ENCODE measurements at places on chromosomes 11 and 22. TPM values are rescaled to one million over a fixed set of nuclear protein-coding genes. Genes with fewer than 3 reads are reported as not detected.
A peak's percentile ranks its signal among the peaks of the same experiment; 100 is the strongest.

The SCUBE2 gene
- not detected for total RNA-seq

The LDLRAD3 gene
- 0.46 TPM for total RNA-seq

- H3K27me3 ChIP-seq = peaks cover 25% of the 10 kb centered on the region
- no peak for DNase-seq
- no peak overlapping the region for H3K4me3 ChIP-seq
- no peaks in the 10 kb centered on the region for H3K4me1 ChIP-seq
- H3K36me3 ChIP-seq = no peaks in the 10 kb centered on the region
- H3K27ac ChIP-seq = no peak overlapping the region
These were observed 104.9 kb downstream of the MTNR1B start for GRCh38 chr11:93074352-93074751.

The SCGB1C1 gene
- total RNA-seq = not detected

DNA sequence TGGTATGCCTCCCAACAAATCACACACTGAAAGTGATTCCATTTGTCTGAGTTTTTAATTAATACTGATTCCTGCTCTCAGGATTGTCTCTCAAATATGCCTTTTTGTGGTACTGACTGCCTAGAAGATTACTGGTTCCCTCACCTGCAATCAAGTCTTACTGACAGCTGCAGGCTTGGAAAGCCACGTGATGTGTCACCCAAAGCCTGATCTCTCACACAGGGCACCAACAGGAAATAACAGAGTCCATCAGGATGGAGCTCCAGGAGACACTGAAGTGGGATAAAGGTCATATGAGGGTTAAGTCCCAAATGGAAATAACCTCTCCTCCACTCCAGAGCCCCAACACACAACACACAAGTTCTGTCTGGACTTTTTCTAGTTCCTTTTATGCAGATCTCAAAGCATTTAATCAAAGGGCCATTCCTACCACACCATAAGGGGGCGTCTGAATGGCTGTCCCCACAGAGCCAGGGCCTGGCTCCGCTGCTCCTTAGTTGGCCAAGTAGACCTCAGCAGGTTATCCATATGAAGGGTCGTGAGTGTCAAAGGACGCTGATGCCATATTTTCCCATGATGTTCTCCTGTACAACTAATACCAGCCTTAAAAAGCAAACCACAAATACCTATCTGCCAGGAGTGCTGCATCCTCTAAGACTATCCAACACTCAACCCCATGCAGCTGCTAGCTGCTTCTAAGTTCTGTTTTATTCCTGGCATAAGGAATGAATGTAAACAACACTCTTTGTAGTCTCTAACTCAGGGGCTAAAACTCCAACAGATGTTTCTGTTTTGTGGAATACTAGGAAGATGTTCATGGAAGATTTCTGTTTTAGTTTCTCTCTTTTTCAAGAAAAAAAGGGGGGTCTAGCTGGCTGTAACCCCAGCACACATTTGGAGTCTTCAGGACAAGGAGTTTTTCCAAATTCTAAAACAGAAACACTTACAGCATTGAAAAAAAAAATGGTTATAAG, 13.0 kb downstream of the SCUBE2 start:
- no peaks in the 10 kb centered on the region for H3K36me3 ChIP-seq
- H3K27ac ChIP-seq = no peak overlapping the region
- H3K4me3 ChIP-seq = no peak overlapping the region
- peaks cover 14% of the 10 kb centered on the region for H3K27me3 ChIP-seq
- DNase-seq = no peak

The C11orf54 gene
- total RNA-seq = 13.8 TPM

DNA sequence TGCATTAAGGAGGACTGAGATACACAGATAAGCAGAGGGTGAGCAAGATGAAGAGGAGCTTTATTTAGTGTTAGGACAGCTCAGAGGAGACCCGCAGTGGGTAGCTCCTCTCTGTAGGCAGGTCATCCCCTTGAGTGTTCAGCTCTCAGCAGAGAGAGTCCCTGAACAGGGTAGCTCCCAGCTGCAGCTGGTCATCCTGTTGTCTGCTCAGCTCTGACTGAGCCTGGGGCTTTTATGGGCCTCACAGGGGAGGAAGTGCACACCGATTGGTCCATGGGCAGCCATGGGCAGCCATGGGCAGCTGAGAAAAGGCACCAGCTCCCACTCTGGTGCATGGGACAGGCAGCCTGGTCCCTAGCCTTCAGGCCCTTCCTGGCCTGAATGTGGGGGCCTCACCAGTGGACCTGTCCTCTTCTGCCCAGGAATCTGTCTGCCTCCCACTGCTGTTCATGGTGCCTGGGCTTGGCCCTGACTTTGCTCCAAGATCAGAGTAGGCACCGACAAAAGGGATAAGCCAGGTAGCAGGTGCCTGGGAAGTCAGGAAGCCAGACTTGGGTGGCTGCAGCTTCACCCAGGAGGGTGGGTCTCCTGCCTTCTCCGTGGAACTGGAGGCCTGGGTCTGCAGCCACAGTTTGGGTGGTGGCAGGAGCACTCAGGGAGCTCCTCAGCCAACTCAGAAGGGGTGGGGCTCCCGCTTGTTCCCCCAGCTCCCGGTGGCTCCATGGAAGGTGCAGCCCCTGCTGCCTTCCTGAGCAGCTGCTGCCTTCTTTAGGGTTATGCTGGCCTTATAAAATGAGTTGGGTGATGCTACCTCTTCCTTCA, 54.7 kb downstream of the MYEOV start:
- H3K27me3 ChIP-seq = no peaks in the 10 kb centered on the region
- H3K27ac ChIP-seq = no peak overlapping the region
- peaks cover 13% of the 10 kb centered on the region for H3K4me1 ChIP-seq
- H3K36me3 ChIP-seq = no peaks in the 10 kb centered on the region

DNA sequence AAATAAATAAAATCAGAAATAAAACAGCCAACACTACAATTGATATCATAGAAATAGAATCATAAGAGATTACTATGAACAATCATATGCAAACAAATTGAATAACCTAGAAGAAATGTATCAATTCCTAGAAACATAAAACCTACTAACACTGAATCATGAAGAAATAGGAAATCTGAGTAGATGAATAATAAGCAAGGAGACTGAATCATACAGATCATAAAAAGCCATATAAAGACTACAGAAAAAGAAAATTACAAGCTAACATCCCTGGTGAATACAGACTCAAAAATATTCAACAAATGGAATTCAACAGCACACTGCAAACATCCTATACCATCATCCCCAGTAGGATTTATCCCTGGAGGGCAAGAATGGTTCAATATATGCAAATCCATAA, 135.6 kb downstream of the SBF2 start:
- peaks cover 6% of the 10 kb centered on the region for H3K4me1 ChIP-seq
- no peak overlapping the region for H3K27ac ChIP-seq
- H3K4me3 ChIP-seq = no peak overlapping the region
- H3K36me3 ChIP-seq = no peaks in the 10 kb centered on the region
- DNase-seq = no peak

DNA sequence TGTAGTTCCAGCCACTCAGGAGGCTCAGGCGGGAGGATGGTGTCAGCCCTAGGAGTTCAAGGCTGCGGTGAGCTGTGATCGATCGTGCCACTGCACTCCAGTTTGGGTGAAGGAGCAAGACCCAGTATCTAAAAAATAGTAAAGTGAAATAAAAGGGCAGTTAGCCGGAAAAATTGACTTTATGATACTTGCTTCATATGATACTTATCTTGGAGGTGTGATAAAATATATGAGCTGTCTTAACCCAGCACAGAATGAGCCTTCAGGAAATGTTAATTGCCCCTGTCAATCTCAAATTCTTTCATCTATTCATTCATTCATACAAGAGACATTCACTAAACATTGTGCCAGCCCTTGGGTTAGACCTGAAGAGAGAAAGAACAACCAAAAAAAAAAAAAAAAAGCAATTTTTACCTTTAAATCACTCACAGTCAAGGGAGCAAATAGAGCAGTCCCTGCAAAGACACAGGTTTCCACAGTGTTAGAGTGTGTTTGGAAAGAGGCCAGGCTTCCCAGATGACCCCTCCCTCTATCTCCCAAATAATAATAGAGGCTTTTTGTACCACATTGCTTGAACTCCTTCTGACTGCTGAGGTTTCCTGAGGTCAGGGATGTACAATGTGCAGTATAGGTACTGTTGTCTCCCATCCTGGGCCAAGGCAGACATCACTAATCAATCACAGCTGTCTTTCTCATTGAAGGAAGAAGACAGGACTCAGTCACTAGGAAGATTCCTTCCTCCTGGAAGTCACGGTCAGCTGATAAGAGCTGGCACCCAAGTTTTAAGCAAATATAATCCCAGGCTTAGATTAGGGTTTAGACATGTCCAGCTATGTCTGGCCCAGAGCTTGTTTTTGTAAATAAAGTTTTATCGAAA, 454.6 kb downstream of the MIAT start:
- H3K4me1 ChIP-seq = no peaks in the 10 kb centered on the region
- DNase-seq = no peak
- H3K4me3 ChIP-seq = no peak overlapping the region
- no peak overlapping the region for H3K27ac ChIP-seq
- H3K36me3 ChIP-seq = no peaks in the 10 kb centered on the region
- peaks cover 16% of the 10 kb centered on the region for H3K27me3 ChIP-seq

The SLC6A5 gene
- not detected for total RNA-seq

The CEP126 gene
- total RNA-seq = 2.0 TPM

DNA sequence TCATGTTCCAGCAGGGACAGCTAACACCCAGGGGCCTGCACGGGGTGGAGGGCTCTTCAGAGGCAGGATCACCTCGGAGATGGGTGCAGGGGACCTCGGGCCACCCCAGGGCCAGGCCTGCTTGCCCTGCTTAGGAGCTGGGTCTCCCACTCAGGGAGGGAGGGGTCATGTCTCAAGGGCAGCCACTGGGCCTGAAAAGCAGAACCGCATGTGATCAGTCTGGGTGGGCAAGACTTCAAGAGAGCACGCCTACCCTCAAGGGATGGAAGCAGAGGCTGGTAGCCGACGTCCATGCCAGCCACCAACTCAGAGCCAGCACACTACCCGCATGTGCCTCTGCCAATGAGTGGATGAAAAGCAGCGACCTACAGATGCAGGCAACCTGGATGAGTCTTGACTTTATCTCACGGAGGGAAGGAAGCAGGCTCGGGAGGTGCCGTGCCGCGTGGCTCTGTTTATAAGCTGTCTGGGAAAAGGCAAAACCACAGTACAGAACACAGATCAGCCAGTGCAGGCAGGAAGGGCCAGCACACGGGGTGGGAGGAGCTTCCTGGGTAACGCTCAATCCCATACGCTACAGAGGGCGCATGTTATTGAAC, 16.0 kb downstream of the TBX1 start:
- H3K27ac ChIP-seq = no peak overlapping the region
- H3K4me1 ChIP-seq = peaks cover 8% of the 10 kb centered on the region
- H3K36me3 ChIP-seq = no peaks in the 10 kb centered on the region
- H3K4me3 ChIP-seq = no peak overlapping the region

GRCh38 chr11:70146895-70147520, 56.1 kb upstream of the FADD start:
- H3K27me3 ChIP-seq = peaks cover 28% of the 10 kb centered on the region
- H3K27ac ChIP-seq = no peak overlapping the region
- H3K36me3 ChIP-seq = no peaks in the 10 kb centered on the region
- H3K4me1 ChIP-seq = peaks cover under 1% of the 10 kb centered on the region

GRCh38 chr11:1922481-1923081, 3.1 kb downstream of the TNNT3 start:
- H3K36me3 ChIP-seq = no peaks in the 10 kb centered on the region
- H3K4me3 ChIP-seq = no peak overlapping the region
- peaks cover 4% of the 10 kb centered on the region for H3K27me3 ChIP-seq
- H3K27ac ChIP-seq = no peak overlapping the region

The PTPRJ gene
- total RNA-seq = 21.3 TPM

The SYNGR1 gene
- 0.89 TPM for total RNA-seq

DNA sequence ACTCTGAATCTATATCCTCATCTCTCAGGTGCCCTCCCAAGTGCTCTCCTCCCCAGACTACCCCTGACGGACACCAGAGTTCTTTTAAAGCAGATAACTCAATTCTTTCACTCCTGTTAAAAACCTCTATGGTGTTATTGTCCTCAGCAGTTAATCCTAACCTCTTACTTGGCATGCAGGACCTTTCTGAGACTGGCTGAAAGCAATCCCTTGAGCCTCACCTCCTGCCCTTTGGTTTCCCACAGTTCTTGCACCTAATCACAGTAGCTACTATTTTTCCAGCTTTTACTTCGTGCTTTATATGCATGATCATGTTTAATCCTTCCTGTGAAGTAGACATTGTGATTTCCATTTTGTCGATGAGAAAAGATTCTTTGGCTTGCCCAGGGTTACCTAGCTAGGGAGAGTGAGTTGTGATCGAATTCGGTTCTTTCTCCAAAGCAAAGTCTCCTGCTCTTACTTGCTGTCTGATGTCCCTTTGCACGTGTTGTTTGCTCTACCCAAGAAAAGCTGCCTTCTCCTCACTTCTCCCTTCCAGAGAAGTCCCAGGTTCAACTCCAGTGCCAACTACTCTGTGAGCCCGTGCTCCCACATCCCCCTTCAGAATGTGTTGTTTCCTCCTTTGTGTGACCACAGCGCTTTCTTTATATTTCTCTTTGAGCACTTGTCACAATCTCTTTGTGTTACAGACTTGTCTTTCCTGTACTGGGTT, 2.1 kb downstream of the UBE2L3 start:
- peaks cover 27% of the 10 kb centered on the region for H3K36me3 ChIP-seq
- H3K27me3 ChIP-seq = no peaks in the 10 kb centered on the region
- peak overlapping the region; percentile 92 for H3K4me3 ChIP-seq
- H3K27ac ChIP-seq = peak overlapping the region; percentile 79

DNA sequence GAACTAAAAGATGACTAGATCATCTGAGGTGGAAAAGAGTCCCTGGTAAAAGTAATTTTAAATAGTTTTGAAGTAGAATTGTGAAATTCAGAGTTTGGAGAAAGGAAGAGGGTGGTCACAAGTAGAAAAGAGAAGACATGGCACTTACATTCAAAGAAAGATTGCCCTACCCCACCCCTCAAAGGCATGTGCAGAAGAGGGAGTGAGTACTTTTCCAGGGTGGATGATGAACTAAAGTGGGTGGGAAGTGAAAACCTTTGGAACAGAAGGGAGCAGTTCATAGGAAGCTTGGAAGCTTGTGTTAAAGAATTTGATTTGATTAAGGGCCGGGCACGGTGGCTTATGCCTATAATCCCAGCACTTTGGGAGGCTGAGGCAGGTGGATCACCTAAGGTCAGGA, 23.6 kb downstream of the SREBF2 start:
- DNase-seq = no peak
- peaks cover 34% of the 10 kb centered on the region for H3K36me3 ChIP-seq
- peak overlapping the region; percentile 91 for H3K27ac ChIP-seq
- H3K4me3 ChIP-seq = no peak overlapping the region
- H3K27me3 ChIP-seq = no peaks in the 10 kb centered on the region

The CADM1 gene
- total RNA-seq = 0.91 TPM

DNA sequence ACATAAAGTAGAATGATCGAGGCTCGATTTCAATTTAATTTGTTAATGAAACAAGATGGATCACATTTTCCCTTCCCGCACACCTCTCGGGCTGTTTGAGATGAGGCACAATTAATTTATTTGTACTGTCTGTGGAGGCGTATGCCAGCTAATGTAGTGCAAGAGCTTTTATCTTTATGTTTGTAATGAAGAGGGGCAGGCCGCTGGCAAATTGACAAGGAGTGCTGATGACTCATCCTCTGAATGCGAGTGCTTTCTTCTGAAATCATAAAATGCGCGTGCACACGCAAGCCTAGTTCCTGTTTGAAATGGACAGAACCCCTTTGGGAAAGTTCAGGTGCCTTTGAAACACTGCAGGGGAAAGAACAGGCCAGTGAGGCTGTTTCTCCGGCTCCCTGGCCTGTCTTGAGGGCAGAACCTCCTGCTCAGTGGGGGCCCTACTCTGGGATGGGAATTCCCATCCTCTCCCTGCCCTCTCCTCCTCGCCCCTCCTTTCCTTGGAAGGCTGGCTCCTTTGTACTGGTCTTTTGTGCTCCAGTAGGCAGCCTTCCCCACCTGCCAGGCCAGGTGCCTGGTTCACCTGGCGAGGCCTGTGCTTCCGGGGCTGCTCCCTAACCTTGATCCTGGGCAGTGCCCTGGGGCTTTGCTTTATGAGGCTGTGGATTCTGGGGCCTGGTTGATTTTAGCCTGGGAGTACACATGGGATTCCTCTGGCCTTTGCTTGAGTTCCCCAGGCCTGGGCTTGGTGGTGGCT, 50.3 kb downstream of the TEAD1 start:
- H3K4me1 ChIP-seq = no peaks in the 10 kb centered on the region
- DNase-seq = peak; percentile 14
- peaks cover 65% of the 10 kb centered on the region for H3K27me3 ChIP-seq
- no peaks in the 10 kb centered on the region for H3K36me3 ChIP-seq

Measured in activated CD4-positive, alpha-beta T cell treated with anti-CD3 and anti-CD28 coated beads for 36 hours (primary cell).